ENCODE measurements at places on chromosomes 1 and 21.
A peak's percentile ranks its signal among the peaks of the same experiment; 100 is the strongest.

- DNase-seq, result no peak
These were observed 3.1 kb downstream of the NUAK2 start for GRCh38 chr1:205318231-205318991.

DNA sequence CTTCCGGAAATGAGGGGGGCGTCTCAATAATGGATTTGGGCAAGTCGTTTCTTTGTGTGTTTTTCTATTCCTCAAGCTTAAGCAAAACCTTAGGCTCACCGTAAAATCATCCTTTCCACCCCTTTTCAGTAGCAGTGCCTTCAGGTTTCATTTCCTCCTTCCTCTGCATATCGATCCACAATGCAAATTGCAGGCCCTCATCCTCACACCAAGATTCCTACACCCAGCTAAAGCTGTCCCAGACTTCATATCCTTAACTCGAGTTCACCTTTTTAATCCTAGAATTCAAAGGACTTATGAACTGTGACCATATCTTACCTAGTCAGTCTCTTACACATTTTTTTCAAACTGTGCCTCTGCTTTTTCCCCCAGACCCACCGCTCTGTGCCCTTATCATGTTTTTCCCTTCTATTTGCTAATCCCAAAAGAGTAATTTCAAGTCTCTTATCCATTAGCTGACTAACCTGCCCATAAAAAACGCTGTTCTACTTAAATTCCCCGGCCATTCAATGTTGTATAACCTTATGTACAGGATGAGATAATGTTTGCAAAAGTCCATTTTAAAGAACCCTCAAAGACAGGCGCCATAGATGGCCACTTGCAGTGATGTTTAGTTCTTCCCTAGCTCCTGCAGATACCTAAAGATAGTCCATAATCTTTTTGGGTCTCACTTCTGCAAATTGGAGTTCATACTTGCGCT is 1.5 kb downstream of the AKIRIN1 start:
- DNase-seq, result no peak

DNA sequence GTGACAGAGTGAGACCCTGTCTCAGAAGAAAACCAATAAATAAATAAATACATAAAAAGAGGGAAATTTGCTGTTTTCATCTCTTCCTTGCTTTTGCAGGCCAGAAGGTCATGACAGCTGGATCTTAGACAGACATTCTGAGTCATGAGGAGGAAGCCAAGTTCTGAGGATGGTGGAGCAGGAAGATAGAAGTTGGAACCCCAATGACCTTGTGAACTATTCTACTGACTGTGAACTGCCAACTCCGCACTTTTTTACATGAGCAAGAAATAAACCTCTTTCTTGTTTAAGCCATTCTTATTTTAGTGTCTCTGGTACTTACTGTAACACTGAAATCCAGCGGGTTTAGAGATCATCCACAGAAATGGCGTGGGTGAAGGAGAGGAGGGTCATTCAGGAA is 8.5 kb downstream of the CD84 start:
- no peak for DNase-seq

GRCh38 chr1:74375376-74375775 is 137.0 kb downstream of the LRRC53 start:
- no peak for DNase-seq

- DNase-seq, result no peak
These were observed 65.6 kb upstream of the EXO1 start for GRCh38 chr1:241782396-241782795.

DNA sequence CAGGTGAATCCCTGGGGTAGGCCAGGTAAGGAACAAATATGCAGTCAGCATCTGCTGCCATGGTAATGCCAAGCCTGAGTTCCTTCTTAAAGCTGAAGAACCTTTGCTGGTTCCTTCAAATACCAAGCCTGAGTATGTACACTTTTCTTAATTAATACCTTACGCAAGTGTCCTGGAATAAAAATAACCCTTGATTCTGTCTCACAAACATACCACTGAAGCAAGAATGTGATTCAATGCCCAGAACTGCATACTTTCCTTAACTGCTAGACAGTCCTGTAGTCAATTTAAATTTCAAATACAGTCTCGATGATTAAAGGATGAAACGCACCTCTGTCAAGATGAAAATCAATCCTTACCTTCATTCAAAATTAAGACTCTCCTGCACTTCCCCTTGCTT is 634.0 kb upstream of the CHRM3 start:
- no peak for DNase-seq

DNA sequence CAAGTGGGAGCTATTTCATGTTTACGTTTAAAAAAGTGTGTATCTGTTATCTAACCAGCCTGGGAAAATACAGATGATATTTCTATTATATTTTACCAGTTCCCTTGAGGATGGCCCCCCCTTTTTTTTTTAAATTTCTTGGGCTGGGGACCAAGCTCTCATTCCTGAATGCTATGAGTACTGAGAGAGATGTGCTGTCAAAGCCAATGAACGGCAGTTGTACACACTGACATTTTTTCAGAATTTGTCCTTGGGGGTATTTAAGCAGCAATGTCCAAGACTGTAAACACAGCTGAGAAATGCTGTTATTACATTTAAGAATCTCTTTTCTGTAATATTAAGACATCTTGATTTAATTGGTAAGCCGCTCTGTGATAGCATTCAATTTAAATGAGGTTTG is 177.9 kb downstream of the ST6GALNAC3 start:
- no peak for DNase-seq

DNA sequence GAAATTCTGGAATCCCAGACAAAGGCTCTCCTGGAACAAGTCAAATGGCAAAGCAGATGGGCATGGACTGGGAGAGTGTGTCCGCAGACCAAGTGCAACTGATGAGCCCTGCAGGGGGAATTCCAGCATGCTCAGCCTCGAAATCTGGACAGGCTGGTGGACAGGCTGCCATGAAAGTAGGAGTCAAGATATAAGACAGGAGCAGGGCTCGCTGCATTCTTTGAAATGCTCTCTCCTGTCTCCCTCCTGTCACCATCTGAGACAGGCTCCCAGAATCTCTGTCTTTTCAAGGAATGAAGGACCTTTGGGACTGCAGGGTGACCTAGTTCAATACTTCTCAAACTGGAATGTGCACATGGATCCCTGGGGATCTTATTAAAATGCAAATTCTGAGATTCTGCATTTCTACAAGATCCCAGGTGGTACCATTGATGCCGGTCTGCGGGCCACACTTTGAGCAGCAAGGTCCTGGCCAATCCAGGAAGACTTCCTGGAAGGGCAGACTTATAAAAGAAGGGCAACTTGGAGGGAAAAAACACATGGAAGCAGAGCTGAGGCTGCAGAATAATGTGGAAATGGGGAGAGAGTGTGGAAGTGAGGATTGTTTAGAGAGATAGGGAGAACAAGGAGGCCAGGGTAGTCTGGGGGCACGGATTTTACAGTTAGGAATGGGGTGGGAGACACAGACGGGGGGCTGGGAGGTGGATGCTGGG is 29.8 kb downstream of the TNNT2 start:
- DNase-seq, result no peak

DNA sequence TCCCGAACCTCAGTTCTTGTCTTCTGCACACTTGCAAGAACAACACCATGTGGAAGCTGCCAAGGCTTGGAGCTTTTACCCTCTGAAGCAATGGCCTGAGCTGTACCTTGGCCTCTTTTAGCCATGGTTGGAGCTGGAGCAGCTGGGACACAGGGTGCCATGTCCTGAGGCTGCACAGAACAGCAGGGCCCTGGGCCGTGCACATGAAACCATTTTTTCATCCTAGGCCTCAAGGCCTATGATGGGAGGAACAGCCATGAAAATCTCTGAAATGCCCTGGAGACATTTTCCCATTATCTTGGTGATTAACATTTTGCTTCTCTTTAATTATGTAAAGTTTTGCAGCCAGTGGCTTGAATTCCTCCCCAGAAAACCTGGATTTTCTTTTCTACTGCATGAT is 817.8 kb upstream of the CXADR start:
- no peak for DNase-seq

GRCh38 chr1:164611754-164612642 is 53.0 kb downstream of the PBX1 start:
- DNase-seq, result no peak

DNA sequence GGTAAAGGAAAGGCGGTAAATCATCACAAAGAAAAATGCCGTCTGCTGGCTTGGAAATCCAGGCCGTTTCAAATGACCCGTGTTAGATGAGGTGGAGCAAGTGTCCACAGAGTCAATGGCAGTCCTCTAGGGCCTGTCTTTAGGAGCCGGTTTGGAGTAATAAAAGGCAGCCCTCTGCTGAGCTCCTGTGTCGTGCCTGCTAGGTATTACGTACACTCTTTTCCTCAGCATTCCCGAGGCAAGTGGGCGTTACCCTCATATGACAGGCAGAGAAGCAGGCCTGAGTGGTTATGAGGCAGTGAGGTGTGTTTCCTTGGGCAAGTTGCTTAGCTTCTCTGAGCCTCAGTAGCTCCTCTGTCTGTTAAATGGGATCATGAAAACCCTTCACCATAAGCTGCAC is 7.7 kb downstream of the NENF start:
- no peak for DNase-seq

DNA sequence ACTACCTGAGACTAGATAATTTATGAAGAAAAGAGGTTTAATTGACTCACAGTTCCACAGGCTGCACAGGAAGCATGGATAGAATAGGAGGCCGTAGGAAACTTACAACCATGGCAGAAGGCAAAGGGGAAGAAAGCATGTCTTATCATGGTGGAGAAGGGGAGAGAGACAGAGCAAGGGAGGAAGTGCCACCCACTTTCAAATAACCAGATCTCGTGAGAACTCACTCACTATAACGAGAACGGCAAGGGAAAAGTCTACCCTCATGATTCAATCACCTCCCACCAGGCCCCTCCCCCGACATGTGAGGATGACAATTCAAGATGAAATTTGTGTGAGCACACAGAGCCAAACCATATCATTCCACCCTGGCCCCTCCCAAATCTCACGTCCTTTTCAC is 4.7 kb upstream of the C21orf91 start:
- no peak for DNase-seq

GRCh38 chr1:211583011-211583992 is 4.3 kb upstream of the SLC30A1 start:
- no peak for DNase-seq

- DNase-seq, result peak; percentile 31
These were observed at the start of gene MPL for GRCh38 chr1:43337588-43337987. MPL (plus strand) TSS chr1:43337818; CDS start chr1:43337849, 31 bp downstream.

- DNase-seq, result no peak
These were observed 107.4 kb downstream of the LYST start for GRCh38 chr1:235759336-235759735.

- DNase-seq, result no peak
These were observed 245.4 kb upstream of the POU3F1 start for GRCh38 chr1:38291906-38292521.

GRCh38 chr21:25809013-25809412 is 74.2 kb downstream of the GABPA start:
- DNase-seq, result no peak

GRCh38 chr1:35845766-35846165 is 37.2 kb upstream of the AGO1 start:
- DNase-seq, result no peak

DNA sequence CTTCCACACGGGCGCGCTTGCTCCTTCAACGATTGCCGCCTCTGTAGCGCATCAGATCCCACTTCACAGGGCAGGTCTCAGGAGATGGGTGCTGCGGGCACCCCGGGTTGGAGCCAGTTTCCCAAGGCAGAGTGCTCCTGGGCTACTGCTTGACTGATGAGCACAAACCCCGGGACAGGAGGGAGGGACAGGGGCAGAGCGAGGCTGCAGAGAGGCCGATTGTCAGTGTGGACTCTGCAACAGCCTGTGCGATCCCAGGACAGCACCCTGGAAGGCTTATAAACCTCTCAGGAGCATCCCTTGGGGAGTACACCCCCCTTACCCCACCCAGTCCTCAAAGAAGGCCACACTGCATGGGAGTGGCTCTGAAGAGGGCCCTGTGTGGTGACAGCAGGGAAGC is 28.0 kb upstream of the BACE2 start:
- no peak for DNase-seq

DNA sequence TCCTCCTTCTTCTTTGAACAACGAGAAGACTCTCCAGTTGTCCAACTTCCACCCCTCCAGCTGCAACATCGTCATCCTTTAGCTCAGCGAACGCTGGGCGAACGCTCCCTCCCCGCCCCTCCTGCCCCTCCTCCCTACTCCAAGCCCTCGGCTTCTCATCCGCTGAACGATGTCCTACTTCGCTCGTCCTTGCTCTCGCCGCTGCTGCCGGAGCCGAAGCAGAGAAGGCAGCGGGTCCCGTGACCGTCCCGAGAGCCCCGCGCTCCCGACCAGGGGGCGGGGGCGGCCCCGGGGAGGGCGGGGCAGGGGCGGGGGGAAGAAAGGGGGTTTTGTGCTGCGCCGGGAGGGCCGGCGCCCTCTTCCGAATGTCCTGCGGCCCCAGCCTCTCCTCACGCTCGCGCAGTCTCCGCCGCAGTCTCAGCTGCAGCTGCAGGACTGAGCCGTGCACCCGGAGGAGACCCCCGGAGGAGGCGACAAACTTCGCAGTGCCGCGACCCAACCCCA is at the start of gene BCAN:
Gene BCAN (plus strand): TSS at position 357 of the 504 bp plus-strand sequence. CDS start 3,938 bp downstream, outside the sequence.
- DNase-seq, result no peak

GRCh38 chr1:29826646-29827045 is 590.3 kb downstream of the PTPRU start:
- no peak for DNase-seq

GRCh38 chr1:39799770-39800470 is 11.3 kb upstream of the BMP8B start:
- peak; percentile 31 for DNase-seq

GRCh38 chr21:42400525-42400924 is 3.2 kb upstream of the UBASH3A start:
- DNase-seq, result no peak

- DNase-seq, result no peak
These were observed 93.2 kb downstream of the CTH start for GRCh38 chr1:70504176-70504820.
